ENCODE measurements at places on chromosomes 16 and 17. TPM values are rescaled to one million over a fixed set of nuclear protein-coding genes. Genes with fewer than 3 reads are reported as not detected.
A peak's percentile ranks its signal among the peaks of the same experiment; 100 is the strongest.

The PLSCR3 gene
- 35.2 TPM for total RNA-seq

The OR1F1 gene
- total RNA-seq = not detected

The CCL17 gene
- 7.0 TPM for total RNA-seq

The KRTAP4-5 gene
- not detected for total RNA-seq

The PLXDC1 gene
- not detected for total RNA-seq

The TM4SF5 gene
- not detected for total RNA-seq

The HLF gene
- 0.10 TPM for total RNA-seq

The PPL gene
- total RNA-seq = not detected

The NATD1 gene
- 1.5 TPM for total RNA-seq

The PRSS33 gene
- total RNA-seq = not detected

The C16orf92 gene
- not detected for total RNA-seq

The GAS2L2 gene
- not detected for total RNA-seq

The TNFRSF13B gene
- 316 TPM for total RNA-seq

The GPR139 gene
- not detected for total RNA-seq

The BAIAP3 gene
- 6.5 TPM for total RNA-seq

The MAPK7 gene
- 24.0 TPM for total RNA-seq

The MAPT gene
- 0.18 TPM for total RNA-seq

The SMIM5 gene
- 1.7 TPM for total RNA-seq

The TRPV2 gene
- 58.3 TPM for total RNA-seq

The TLCD3B gene
- not detected for total RNA-seq

DNA sequence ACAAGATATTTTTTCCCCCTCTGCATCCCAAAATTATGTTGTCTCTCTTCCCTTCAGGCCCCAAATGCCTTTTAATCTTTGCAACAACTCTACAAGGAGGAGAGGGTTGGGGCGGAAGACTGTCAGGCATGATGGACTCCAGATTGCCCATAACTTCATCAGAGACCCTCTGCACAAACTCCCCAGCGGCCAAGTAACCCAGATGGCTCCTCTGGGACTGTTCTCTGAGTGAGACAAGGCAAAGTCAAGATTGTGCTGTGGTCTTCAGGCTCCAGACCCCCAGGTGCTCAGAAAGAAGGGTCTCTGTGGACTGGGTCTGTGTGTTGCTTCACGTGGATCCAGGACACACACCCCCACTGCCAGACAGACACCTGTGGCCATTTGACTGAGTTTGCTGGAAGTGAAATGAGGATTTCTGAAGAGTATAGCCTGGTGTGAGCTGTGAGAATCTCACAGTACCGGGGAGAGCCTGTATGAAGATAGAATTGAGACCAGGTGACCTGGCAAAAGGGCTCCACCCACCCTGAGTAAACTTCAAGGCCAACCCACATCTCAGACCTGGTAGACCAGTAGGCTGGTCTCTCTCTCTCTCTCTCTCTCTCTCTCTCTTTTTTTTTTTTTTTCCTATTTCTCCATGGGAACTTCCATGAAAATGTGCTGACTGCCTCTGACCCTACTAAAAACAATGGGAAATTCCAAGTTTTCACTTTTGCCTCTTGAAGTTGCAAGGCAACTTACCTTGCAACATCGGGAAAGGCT lies 354.1 kb downstream of the SOX9 start:
- DNase-seq = no peak

DNA sequence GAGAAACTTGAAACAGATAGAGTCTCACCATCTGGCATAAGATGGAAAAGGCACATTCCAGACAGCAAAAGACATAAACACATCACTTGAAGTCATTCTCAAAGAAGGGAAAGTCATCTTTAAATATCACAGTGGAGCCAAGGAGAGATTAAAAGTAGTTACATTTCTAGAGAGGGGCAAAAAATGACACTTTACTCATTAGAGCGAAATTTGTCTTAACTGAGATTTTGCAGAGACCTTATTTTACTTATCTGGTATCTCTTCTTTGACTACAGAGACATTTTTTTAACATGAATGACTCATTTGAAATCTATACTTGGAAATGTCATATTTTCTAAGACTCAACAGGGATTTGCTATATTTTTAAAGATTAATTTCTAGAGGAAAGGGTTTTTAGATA lies 339.0 kb upstream of the KIF2B start:
- no peak for DNase-seq

DNA sequence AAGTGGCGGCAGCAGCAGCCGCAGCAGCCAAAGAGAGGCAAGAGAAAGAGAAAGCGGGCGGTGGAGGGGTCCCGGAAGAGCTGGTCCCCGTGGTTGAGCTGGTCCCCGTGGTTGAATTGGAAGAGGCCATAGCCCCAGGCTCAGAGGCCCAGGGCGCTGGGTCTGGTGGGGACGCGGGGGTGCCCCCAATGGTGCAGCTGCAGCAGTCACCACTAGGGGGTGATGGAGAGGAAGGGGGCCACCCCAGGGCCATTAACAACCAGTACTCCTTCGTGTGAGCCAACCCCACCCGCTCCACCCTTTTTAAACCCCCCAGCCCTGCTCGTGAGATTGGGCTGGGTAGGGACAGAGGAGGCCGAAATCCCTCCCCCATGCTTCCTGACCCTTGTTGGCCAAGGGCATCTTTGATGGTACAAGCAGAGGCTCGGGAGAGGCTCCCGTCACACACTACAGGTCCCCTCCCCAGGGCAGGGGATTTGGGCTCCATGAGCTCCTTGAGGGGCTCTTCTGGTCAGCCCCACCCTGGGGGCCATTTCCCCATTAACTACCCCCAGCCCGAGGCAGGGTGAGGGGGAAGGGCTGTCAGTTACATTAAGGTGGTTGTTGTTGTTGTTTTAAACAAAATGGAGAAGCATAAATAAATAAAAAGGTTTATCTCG lies 4.6 kb upstream of the ATP2A1 start:
- DNase-seq = peak; percentile 53

GRCh38 chr17:72394531-72394930 lies 273.7 kb downstream of the SOX9 start:
- DNase-seq = no peak

- DNase-seq = no peak
Measured at GRCh38 chr17:73820686-73821448, 176.6 kb upstream of the SDK2 start.

DNA sequence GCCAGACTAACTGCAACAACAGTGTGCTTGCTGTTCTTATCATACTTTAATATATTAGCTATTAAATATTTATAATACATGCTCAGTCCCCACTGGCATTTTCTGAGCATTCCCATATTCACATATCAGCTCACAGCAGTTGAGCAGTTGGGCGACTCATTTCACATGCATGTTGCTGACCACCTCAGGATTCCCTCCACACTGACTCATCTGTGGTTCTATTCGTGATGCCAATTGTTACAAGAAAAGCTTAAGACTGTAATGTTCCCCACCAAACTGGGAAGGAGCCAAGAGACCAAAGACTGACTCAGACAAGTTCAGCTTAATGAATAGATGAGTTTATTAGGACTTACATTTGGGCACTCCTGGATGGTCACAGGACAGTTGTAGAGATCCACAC lies 100.3 kb upstream of the KIF2B start:
- DNase-seq = no peak

- no peak for DNase-seq
Measured at GRCh38 chr17:55154101-55154500, 110.7 kb upstream of the HLF start.

GRCh38 chr17:58231641-58232040 lies 6.7 kb upstream of the LPO start:
- DNase-seq = no peak

GRCh38 chr17:64385187-64386083 lies 5.2 kb downstream of the PECAM1 start:
- no peak for DNase-seq

DNA sequence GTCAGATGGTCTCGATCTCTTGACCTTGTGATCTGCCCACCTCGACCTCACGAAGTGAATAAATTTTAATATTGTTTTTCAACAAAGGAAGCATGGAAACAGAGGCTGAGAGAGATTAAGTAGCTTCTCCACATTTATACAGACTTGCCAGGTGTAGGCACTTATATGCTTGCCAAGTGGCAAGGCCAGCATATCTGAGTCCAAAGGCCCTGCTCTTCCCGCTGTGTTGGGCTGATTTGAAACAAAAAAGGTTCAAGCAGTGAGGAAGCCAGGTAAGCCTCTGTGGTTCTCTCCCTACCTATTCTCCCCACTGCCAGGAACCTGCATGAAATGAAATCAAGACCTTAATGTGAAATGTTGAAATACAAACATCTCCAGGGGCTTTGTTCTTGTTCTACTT lies 7.5 kb upstream of the SLC6A4 start:
- no peak for DNase-seq

GRCh38 chr17:40796846-40797245 lies 2.9 kb downstream of the KRT28 start:
- no peak for DNase-seq

DNA sequence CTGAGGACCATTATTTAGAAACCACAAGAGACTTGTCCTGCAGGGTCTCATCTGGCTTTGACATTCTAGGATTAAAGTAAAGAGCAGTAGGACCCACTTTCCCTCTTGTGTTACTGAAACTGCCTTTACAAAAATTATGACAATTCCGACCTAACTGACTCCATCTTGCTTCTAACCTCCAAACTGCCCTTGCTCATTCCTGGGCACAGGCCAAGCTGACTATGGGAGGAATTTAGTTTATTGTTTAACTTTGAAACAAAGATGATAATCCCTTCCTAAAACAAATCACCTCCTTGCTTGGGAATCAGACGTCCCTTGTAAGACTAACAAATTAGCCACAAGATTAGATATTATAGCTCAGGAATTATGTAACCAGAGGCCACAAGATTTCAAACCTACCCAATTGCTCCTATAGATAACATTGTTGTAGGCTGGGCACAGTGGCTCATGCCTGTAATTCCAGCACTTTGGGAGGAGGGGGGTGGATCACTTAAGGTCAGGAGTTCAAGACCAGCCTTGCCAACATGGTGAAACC lies 87.0 kb upstream of the FBXO47 start:
- DNase-seq = no peak

GRCh38 chr16:49588729-49589384 lies 215.3 kb downstream of the C16orf78 start:
- no peak for DNase-seq

DNA sequence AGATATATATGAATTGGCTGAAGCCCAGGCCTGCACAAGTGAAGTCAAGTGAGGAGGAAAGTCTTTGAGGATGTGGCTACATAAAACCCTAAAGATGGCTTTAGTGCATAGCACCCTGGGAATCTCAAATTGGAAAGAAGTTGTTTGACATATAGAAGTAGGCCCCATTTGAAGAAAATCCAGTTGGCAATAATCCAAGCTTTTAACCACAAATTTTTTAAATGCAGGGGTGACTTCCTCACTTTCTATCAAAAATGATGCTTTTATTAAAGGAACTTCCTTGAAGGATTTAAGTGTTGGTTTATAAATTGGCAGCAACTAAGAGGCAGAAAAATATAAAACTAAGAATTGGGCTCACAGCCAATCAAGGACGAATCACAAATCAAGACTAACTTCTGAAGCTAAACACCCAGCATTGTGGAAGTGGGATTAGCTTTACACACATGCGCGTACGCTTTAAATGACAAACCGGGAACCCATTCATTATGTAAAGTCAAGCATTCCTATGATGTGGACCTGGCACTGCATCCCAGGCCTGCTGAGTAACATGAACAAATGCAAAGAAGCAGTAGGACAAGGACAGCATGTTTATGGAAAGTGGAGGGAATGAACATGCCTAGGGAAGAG lies 63.3 kb downstream of the NOG start:
- no peak for DNase-seq

GRCh38 chr16:4692460-4693295 lies 684 bp upstream of the NUDT16L1 start:
- no peak for DNase-seq

- no peak for DNase-seq
Measured at GRCh38 chr17:6297960-6298359, 137.0 kb downstream of the AIPL1 start.

DNA sequence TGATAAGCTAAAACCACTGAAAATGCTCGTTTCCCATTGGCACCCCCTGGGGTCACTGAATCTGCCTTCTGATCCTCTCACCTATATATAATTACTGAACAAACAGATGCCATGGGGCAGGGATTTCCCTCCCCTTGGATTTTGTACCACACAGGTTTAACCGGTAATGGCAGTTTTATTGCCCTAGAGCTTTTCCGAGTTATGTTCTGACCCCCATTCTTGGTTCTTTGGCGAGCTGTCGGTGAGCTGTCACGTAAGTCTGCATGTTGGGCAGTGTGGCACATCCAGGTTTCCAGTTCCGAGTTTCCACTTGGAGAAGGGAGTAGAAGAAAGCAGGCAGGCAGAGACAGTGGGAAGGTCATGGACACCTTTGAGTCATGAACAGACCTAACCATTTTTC lies 7.1 kb downstream of the TMEM97 start:
- no peak for DNase-seq

DNA sequence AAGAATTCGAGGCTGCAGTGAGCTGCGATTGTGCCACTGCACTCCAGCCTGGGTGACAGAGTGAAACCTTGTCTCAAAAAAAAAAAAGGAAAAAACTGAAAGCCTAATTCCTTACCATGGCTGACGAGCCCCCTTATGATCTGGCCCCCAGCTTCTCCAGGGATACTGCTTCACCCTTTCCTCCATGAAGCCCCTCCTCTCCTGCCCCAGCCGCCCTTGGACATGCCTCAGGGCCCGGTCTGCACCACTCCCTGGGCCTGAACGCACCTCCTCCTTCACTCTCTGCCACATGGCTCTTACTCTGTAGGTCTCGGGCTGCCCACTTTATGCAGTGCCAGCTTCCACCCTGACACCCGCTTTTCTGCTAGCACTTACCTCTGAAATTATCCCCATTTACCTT lies 65.3 kb downstream of the COG7 start:
- no peak for DNase-seq

GRCh38 chr17:49447628-49448302 lies 33.1 kb upstream of the PHB1 start:
- no peak for DNase-seq

Measured in activated B cell treated with CpG ODN at 0.5 μM for 24 hours (primary cell).